Mesothelial cell of epicardium (in vitro differentiated cells): ENCODE measurements at places on chromosomes 5 and 9.

DNA sequence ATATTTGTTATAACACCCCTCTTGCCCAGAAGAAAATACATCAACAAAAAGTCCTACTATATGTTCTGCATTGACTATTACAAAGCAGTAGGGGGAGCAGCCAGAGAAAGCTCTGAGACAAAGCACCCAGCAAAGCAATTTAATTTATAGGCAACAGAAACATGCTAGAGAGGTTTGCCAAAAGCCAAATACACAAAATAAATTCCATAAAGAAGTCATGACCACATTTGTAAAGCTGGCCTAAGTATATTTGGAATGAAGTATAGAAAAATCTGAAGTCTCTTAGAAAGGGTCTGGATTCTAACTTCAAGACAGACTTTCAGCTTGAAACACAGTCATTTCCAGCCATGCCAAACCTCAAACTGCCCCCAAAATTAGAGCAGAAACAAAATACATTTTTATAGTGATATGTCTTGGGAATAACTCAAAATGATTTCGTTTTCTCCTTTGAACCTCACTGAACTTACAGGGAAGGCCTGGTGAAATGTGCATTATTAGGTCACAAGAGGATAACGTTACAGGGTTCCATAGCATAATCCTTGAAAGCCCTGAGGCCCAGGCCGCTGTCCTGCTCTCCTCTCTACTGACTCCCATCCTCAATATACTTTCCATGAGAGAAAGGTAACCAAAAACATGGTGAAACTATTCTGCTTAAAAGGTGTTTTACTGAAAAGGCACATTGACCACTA lies 451.8 kb downstream of the RAB3C start:
- peaks cover 50% of the 10 kb centered on the region for H3K4me1 ChIP-seq
- peaks cover 17% of the 10 kb centered on the region for H3K36me3 ChIP-seq
- DNase-seq: no peak
- H3K4me3 ChIP-seq: no peak overlapping the region
- H3K27ac ChIP-seq: peak overlapping the region; percentile 78

GRCh38 chr5:144484124-144484897 lies 313.6 kb downstream of the KCTD16 start:
- no peak overlapping the region for H3K4me3 ChIP-seq
- no peaks in the 10 kb centered on the region for H3K36me3 ChIP-seq
- DNase-seq: no peak
- no peak overlapping the region for H3K27ac ChIP-seq
- H3K27me3 ChIP-seq: no peaks in the 10 kb centered on the region

DNA sequence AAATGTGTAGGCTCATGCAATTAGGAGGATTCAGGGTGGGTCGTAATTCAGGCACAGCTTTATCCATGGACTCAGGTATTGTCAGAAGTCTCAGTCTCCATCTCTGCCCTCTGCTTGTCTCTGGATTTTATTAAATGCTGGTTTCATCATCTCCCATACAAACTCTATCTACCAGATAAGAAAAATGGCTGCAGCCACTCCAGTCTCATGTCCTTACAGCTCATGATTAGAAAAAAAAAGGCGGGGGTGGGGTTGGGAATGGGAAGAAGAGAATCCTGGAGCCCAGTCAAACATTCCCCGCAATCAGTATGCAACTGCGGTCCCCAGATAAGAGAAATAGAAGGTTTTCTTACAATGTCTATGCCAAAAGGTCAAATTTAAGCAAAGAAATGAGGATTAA lies 7.6 kb upstream of the FBXO38 start:
- no peak overlapping the region for H3K27ac ChIP-seq
- H3K36me3 ChIP-seq: no peaks in the 10 kb centered on the region
- DNase-seq: no peak
- H3K4me3 ChIP-seq: no peak overlapping the region
- H3K4me1 ChIP-seq: peaks cover 7% of the 10 kb centered on the region

DNA sequence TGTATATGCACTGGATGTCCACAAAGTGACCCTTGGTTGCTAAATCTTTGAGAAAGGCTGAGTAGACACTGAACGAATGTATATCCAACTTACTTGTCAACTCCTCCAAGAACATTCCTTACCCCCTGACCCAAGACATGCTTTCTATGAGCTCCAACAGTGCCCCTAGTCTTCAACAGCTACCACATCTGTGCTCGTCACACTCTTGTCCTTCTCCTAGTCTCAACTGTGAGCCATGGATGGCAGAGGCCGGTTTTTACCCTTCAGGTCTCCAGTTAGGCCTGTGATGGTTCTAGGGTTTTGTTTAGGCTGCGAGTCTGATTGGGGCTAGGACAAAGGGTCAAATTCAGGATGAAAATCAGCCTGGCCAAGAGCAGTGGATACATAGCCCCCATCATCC lies 19.0 kb upstream of the GPX3 start:
- no peak for DNase-seq
- H3K4me1 ChIP-seq: peaks cover 5% of the 10 kb centered on the region
- no peak overlapping the region for H3K27ac ChIP-seq
- peaks cover 17% of the 10 kb centered on the region for H3K27me3 ChIP-seq

DNA sequence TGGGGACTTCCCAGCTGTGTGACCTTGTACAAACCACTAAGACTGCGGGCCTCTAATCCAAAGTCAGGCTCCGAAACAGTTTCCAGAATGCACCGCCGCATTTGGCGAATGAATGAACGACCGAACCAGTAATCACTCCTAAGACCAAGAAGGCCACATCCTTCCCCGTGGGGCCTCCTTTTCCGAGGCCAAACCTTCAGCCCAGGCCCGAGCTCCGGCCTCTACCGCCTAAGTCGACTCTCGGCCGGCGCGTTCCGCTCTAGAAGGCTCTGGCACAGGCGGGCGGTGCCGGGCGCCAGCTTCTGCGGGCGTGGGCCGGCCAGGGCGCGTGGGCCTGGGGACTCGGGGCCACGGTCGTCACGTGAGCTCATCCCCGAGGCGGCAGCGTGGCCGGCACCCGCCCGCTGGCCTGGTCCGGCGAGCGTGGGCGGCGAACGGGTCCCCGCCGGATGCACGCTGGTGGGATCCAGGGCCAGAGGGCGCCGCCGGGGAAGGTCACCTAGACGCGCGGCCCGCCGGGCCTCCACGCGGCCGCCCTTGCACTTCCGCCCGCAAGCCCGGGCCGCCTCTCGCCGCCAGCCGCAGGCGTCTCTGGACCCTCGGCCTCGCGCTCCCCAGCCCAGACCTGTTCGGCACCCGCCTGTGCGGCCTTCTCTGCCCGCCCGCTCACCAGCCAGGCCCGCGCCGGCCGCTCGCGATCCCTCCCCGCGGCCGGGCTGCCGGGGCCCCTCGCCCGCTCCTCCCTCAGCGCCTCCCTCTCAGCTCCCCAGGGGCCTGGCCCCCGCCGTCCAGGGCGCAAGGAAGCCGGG lies 754 bp downstream of the VDAC1 start:
- peak; percentile 79 for DNase-seq
- H3K4me1 ChIP-seq: peaks cover 37% of the 10 kb centered on the region
- peak overlapping the region; percentile 93 for H3K27ac ChIP-seq

GRCh38 chr5:15334551-15335266 lies 165.3 kb upstream of the FBXL7 start:
- no peaks in the 10 kb centered on the region for H3K4me1 ChIP-seq
- H3K27ac ChIP-seq: no peak overlapping the region
- H3K4me3 ChIP-seq: no peak overlapping the region
- H3K36me3 ChIP-seq: no peaks in the 10 kb centered on the region
- no peak for DNase-seq
- H3K27me3 ChIP-seq: peaks cover 11% of the 10 kb centered on the region

DNA sequence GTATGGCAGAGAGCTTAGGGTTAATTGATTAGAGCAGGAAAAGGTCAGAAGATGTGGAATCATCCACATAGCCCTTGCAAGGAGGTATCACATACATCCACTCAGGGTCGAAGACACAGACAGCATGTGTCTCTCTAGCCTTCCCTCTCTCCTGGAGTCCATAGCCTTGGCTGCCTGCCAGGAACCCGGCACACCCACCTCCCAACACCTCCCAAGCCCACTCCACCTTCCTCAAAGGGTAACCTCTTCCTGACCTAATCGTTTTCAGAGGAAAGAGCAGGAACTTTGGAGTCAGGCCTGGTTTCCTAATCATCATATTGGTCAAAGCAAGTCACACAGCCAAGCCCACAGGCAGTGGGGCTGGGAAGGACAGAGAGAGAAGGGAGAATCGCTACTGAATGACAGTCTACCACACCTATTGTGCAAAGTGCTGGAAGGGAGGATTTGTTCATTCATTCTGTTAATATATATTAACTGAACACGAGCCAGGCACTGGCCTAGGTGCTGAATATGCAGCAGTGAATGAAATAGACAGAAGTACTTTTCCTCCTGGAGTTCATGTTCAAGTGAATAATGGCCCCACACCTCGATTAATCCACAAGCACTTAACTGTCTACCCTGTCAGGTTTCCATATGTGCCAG lies 107.8 kb downstream of the KCNIP1 start:
- no peaks in the 10 kb centered on the region for H3K36me3 ChIP-seq
- H3K4me3 ChIP-seq: no peak overlapping the region
- H3K27me3 ChIP-seq: peaks cover 64% of the 10 kb centered on the region
- no peak overlapping the region for H3K27ac ChIP-seq
- peaks cover 19% of the 10 kb centered on the region for H3K4me1 ChIP-seq

DNA sequence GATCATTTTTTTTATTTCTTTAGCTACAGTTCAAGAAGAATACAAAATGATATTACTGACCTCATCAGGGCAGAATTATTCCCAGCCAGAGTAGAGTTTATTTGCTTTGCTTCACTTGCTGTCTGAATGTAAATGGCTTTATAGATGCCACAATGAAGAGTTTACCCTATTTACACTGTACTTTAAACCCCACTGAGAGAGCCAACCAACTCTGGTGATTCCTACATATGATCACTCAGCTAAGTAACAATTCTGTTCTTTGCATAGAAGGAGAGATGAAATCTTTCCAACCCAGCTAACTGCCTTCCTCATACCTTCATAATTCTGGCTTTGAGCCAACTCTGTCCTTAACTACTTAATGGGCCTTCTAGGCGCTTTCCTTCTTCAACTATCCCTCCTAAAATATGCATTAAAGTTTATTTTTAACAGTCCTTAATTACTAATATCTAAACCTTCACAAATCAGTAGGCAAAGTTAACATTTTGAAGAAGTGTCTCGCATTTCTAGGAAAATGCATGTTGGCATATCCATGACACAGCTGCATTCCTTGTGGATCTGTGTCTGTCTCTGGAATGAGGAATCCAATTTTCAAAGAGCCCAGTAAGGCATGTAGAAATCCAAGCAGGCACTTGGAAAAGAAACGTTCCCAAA lies 284.8 kb upstream of the GRAMD2B start:
- DNase-seq: no peak
- H3K27me3 ChIP-seq: no peaks in the 10 kb centered on the region
- H3K36me3 ChIP-seq: no peaks in the 10 kb centered on the region
- peaks cover 29% of the 10 kb centered on the region for H3K4me1 ChIP-seq

- DNase-seq: peak; percentile 58
- no peaks in the 10 kb centered on the region for H3K36me3 ChIP-seq
- no peak overlapping the region for H3K27ac ChIP-seq
- H3K4me3 ChIP-seq: no peak overlapping the region
Observed at GRCh38 chr9:34413231-34413852, 36.6 kb upstream of the MYORG start.

DNA sequence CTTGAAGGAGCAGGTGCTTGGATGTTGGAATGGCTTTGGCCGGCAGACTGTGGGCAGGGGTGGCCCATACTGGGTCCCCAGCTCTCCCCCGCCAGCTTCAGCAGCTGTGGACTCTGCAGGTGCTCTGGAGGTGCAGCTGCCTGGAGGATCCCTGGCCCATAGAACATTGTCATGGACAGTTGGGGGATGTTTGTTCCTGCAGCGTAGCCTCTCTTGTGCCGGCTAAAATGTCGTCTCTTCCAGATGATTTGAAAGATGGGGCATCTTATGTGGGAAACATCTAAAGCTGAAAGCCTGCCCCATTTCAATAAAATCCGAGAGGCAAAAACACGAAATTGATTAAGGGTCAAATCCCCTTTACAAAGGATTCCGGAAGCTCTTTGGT lies 13.5 kb upstream of the SLC6A19 start:
- no peaks in the 10 kb centered on the region for H3K36me3 ChIP-seq
- H3K27me3 ChIP-seq: peaks cover 28% of the 10 kb centered on the region
- no peak for DNase-seq
- no peak overlapping the region for H3K4me3 ChIP-seq
- peaks cover 5% of the 10 kb centered on the region for H3K4me1 ChIP-seq

- no peak overlapping the region for H3K4me3 ChIP-seq
- H3K4me1 ChIP-seq: no peaks in the 10 kb centered on the region
- peaks cover 25% of the 10 kb centered on the region for H3K27me3 ChIP-seq
- DNase-seq: no peak
- no peak overlapping the region for H3K27ac ChIP-seq
- no peaks in the 10 kb centered on the region for H3K36me3 ChIP-seq
Observed at GRCh38 chr9:34884747-34885189, 73.3 kb upstream of the PHF24 start.

- H3K27me3 ChIP-seq: peaks cover 6% of the 10 kb centered on the region
- peaks cover 24% of the 10 kb centered on the region for H3K4me1 ChIP-seq
- H3K27ac ChIP-seq: no peak overlapping the region
- H3K36me3 ChIP-seq: no peaks in the 10 kb centered on the region
- H3K4me3 ChIP-seq: no peak overlapping the region
Observed at GRCh38 chr5:68189171-68189570, 26.4 kb upstream of the PIK3R1 start.

GRCh38 chr9:127828262-127829031 lies 25.8 kb downstream of the FPGS start:
- no peaks in the 10 kb centered on the region for H3K36me3 ChIP-seq
- H3K27ac ChIP-seq: peak overlapping the region; percentile 54
- peaks cover 26% of the 10 kb centered on the region for H3K4me1 ChIP-seq
